Activated T-cell treated with anti-CD3 and anti-CD28 coated beads for 4 hours (primary cell): ENCODE measurements at places on chromosomes 13 and 19.

- DNase-seq: no peak
These were observed 33.6 kb downstream of the ERICH4 start for GRCh38 chr19:41476583-41476982.

- no peak for DNase-seq
These were observed 5.5 kb upstream of the LILRA6 start for GRCh38 chr19:54248016-54248601.

- no peak for DNase-seq
These were observed 1.5 kb downstream of the KCNN1 start for GRCh38 chr19:17968362-17968761.

DNA sequence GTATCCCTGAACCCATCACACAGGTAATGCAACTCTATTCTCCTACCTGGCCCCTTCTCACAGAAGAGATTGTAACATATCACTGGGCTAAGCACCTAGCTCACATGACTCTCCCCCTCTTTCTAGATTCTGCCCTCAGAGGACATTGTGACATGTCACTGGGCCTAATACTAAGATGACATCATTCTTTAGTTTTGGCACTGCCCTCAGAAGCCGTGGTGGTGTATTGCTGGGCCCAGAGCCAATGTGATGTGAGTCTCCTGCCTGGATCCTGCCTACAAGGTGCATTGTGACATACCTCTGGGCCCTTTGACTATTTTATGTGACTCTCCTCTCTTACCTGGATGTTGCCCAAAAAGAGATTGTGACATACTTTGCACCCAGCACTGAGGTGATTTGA is 21.4 kb upstream of the ZNF730 start:
- DNase-seq: no peak

GRCh38 chr13:36131222-36131930 is at the start of gene DCLK1:
Gene DCLK1 (minus strand): TSS chr13:36131382.
- no peak for DNase-seq

DNA sequence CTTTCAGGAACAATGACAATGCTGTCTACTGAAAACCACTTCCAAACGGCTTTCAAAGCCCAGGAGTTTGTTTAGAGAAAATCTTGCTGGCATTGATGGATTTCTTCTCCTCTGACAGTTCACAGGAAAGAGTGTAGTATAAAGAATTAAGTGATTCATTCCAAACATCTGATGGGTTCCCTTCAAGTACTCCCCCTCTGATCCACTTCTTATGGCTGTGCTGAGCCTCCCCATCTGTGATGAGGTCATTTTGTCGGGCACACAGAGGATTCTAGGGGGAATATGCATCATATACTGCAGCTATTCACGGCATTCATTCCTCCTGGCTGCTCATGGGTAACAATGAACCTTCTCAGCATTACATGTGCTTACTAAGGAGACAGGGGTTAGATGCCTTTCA is 107.9 kb downstream of the RGCC start:
- DNase-seq: no peak

DNA sequence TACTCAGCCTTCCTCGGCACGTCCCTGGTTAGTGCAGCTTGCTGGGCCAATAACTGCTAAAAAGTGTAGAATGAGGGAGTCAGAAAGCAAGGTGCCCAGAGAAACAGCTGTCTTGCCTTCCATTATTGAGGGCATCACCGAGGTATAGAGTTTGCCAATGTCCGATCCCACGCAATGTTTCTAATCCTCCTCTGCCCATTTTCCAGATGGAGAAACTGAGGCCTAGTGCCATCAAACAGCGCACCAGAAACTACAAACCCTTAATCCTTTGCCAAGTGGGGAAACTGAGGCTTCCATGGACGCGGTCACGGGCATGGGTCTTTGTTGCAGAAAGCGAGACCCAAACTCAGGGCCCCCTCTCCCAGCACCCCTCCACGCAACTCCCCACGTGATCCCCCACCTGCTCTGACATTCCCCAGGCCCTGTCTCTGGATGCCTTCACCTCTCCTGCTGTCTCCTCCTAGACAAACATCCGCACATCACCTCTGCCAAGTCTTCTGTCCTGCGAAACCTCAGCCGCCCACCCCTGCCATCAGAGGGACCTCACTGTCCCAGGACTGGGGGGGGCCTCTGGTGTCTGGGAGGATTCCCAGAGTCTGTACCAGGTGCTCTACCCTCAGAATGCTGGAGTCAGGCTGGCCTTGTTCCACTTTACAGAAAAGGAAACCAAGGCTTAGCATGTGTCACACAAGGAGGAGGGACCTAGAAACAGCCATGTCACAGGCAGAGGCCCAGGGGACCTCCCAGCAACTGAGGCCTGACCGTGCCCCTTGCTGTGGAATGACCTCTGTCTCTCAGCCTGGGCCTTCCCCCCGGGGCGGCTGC is 930 bp upstream of the PDE4C start:
- DNase-seq: no peak

- DNase-seq: no peak
These were observed 34.2 kb downstream of the MBNL2 start for GRCh38 chr13:97256343-97256783.

DNA sequence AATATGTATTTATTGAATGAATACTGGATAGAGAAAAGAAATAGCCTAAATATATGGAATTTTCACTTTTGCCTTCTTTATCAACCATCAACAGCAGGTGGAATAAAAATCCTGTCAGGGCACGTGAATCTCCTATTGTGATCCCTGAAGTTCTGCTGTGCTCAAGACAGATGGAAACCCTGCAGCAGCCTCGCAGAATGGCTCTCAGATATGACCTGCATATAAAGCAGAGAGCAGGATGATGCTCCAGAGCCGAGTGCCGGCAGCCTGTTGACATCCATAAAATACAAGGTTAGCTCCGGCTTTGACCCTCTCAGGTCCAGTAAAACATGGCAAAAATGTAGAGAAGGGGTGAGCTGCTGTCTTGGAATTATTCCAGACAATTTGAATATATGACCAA is 659.3 kb downstream of the DIAPH3 start:
- DNase-seq: no peak

- no peak for DNase-seq
These were observed 921 bp upstream of the POLD1 start for GRCh38 chr19:50383001-50383851.

- no peak for DNase-seq
These were observed 9.7 kb upstream of the FEM1A start for GRCh38 chr19:4781801-4782200.

- DNase-seq: no peak
These were observed 41.9 kb downstream of the CERS4 start for GRCh38 chr19:8251025-8251472.

GRCh38 chr13:37070956-37071355 is 11.5 kb upstream of the SUPT20H start:
- DNase-seq: no peak

DNA sequence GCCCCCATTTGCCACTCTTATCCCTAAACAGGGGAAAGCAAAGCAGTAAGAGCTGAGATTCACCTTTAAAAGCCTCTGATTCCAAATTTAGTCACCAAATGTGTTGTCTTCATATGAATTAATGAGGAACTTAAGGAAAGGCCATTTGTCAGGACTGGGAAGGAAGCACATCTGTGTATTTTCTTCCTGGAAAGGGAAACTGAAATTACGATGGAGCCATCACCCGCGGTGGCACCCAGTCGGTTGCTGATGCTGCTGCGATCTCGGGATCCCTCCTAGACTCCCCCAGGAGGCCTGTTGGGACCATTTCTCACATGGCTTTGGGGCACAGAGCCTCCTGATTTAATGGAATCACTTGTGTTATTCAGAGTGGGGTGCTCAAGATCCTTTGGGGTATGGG is 7.4 kb upstream of the IL4I1 start:
- no peak for DNase-seq

DNA sequence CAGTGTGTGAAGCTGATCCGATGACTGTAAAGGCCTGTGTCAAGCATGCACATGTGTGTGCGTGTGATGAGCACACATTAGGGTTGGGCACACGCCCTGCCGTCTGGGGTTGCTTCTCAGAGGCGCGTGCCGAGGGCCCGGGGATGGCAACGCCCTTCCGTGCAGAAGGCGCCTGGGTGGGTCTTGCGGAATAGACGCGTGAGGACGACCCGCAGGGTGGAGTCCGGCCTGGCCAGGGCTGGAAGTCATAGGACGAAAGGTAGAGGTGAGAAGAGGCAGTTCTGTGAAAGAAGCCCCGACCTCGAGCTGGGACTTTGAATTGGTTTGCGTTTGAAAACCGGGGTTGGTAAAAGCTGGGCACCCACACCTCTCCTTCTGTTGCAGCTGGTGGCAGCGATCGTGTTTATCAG is 35.7 kb downstream of the TMEM255B start:
- no peak for DNase-seq

- DNase-seq: no peak
These were observed 55.7 kb downstream of the MRPL57 start for GRCh38 chr13:21232196-21232595.

- no peak for DNase-seq
These were observed 17.8 kb downstream of the WASF3 start for GRCh38 chr13:26575244-26575643.

DNA sequence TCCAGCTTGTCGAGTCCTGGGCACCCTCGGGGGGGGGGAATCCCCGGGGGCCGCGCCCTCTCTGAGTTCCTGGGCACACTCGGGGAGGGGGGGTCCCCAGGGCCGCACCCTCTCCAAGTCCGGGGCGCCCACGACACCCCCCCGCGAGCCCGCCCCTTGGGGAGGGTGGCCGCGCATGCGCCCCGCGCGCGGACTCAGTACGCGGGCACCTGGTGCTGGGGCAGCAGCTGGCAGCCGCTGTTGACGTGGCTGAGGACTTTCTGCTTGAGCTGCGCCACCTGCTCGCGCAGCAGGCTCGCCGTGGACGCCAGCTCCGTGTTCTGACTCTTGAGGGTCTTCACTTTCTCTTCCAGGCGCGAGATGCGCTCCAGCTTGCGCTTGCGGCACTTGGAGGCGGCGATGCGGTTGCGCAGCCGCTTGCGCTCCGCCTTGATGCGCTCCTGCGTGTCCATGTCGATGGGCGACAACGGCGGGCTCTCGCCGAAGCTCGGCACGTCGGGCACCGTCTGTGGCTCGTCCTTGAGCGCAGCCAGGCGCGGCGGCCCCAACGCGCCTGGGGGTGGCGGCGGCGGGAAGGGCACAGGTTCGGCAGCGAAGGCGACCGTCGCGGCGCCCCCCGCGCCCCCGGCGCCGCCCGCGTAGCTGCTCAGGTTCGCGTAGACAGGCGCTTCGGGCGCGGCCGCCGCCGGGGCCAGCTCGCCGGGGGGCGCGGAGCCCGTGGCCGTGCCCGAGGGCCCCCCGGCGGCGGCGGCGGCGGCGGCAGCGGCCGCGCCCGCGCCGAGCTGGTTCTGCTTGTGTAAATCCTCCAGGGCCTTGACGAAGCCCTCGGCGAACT is 958 bp downstream of the JUND start:
- DNase-seq: peak; percentile 65

- DNase-seq: no peak
These were observed 669.6 kb downstream of the DIAPH3 start for GRCh38 chr13:59494151-59494550.
